ENCODE measurements at places on chromosomes 1 and 21.

GRCh38 chr1:65668368-65668767 is 124.3 kb upstream of the PDE4B start:
- DNase-seq, result no peak

- DNase-seq, result no peak
These were observed 231.1 kb upstream of the SGIP1 start for GRCh38 chr1:66302815-66303214.

- no peak for DNase-seq
These were observed 29.8 kb upstream of the RNF186 start for GRCh38 chr1:19844731-19845495.

GRCh38 chr1:41475346-41475745 is 9.1 kb downstream of the EDN2 start:
- DNase-seq, result no peak

- DNase-seq, result peak; percentile 89
These were observed 59.3 kb downstream of the H3-3A start for GRCh38 chr1:226121587-226122400.

DNA sequence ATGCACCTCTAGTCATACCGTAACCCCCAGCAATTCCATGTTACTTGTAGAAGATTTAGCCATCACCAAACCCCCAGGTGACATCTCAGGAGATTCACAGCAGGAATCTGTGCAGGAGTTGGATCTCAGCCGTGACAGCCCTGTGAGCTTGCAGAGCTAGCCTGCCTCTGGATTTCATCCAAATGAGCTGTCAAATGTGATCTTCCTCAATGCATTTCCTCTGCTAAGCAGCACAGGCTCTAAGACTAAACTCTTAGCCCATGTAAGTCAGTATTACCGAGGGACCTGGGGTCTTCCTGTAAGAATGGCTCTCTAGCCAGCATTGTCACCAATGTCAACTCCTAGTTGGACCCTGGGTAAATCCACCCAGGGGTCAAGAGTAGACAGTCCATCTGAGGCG is 41.7 kb downstream of the UMODL1 start:
- no peak for DNase-seq

DNA sequence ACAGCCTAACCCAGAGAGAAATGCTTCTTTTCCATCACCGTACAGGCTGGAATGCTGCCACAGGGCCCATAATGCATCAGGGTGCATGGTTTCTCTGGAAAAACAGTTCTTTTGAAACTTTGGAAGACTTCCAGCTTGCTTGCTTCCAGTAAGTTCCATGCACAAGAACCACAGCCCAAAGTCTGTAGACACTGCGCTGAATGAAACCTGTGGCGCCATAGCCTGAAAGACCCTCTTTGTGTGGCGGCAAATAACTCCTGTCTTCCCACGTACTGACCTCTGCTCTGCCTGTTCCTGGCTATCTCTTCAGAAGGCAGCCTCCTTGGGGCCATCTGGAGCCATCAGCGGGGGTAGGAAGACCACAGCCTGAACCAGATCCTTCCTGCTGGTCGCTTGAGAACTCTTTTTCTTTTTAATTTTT is 15.1 kb downstream of the MIIP start:
- DNase-seq, result no peak

DNA sequence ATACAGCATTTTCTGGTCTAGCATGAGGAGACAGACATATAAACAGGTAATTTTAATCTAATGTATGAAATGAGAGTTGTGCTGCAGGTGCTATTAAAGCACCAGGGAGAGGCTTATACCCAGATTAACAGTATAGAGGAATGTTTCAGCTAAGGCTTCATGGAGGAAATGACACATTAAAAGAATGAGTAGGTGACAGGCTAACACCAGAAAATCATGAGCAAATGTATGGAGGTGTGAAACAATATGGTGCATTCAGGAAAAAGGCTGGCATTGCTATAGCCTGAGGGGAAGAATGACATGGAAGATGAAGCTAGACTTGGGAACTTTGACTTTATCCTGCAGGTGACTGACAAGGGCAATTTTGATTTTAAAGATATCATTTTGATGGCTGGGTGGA is 7.0 kb downstream of the ARPC5 start:
- no peak for DNase-seq

GRCh38 chr1:205270764-205271163 is 43.0 kb downstream of the TMCC2 start:
- DNase-seq, result peak; percentile 64

DNA sequence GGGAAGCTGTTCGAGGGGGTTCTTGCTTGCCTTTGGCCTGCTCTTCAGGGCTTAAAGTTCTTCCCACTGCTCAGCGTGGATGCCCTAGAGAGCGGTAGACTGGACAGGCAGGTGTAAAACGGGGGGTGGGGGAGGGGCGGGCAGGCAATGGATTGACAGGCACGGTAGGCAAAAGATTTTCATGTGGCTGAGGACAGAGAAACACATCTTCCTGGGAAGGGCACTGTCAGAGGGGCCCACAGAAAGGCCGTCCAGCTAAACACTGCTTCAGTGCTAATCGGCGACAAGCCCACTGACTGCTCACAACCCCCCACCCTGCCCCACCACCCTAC is 412 bp downstream of the ABCA4 start:
- peak; percentile 33 for DNase-seq

DNA sequence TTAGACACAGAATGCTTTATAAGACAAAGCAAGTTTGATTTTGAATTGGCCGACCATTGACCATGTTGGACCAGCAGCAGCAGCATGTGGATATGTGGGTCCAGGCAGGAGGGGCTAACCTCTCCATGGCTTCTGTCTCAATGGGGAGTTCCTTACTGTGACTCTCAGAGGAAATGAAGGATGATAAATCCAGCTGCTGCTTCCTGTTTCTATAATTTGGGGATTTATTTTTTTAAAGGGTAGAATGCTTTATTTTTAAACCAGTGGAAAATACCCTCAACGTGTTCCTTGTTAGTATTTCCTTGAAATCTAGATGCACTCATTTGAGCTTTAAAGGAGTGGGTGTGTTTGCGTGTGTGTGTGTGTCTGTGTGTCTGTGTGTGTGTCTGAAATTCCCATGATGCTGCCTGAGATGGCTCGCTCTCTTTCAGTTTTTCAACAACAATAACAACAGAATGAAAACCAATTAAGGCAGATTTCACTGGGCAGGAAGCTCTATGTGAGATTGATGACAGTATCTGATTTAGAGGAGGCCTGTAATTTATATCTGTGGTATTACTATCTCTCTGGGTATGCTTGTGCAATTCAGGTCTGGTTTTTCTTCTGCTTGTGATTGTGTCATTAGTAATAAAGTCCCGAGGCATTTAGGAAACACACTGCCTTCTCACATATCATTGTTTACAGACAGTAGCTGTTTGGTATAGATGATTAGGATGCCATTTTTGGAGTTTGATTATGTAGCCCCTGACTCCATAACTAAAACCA is 86.1 kb upstream of the ZNF326 start:
- no peak for DNase-seq

DNA sequence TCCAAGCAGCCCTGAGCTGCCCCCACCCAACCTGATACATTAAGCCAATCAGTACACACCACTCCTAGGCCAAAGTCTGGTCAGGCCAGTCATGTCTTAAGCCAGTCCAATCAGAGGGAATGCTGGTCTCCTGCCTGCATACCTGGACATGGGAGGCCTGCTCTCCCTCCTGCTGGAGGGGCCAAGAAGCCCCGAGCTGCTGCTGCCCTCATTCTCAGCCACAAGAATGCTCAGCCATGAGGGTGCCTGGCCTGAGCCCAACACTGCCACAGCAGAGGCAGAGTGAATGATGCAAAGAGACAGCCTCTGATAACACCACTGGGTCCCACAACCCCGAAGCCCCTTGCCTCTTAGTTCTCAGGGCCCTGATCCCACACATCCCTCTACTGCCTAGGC is 23.0 kb downstream of the CHD5 start:
- no peak for DNase-seq

DNA sequence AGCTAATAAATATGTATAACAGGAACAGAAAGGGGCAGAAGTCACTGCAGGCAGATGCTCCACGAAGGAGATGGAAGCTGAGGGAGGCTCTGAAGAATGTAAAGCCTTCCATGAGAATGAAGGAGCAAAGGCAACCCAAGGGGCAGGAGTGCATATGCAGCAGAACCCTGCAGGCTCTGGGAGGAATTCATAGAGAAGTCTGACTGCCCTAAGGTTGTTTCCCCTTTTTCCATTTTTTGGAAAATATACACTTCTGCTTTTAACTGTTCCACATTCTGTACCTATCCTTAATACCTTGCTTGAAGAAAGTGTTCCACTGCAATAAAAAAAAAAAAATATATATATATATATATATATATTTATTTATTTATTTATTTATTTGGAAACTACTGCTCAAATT is 69.6 kb downstream of the CD34 start:
- no peak for DNase-seq

DNA sequence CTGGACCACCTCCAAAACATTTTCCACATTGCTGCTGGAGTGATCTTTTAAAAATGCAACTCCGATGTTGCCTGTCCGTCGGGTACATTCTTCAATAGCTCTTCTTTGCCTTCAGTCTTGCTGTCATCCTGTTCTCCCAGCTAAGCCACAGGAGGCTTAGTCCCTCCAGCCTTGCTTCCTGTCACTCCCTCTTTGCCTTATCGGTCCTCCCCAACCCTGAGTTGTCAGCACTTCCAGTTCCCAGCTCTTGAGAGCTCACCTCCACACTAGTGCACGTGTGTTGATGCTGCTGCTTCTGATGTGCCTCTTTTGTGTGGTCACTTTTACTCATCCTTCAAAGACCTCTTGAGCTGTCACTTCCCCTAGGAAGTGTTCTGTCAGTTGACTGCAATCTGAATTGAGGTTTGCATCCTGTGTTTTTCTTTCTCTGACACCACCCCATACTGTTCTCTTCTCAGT is 15.3 kb downstream of the UCK2 start:
- DNase-seq, result peak; percentile 52

- no peak for DNase-seq
These were observed 174.8 kb downstream of the LTN1 start for GRCh38 chr21:28817871-28818270.

DNA sequence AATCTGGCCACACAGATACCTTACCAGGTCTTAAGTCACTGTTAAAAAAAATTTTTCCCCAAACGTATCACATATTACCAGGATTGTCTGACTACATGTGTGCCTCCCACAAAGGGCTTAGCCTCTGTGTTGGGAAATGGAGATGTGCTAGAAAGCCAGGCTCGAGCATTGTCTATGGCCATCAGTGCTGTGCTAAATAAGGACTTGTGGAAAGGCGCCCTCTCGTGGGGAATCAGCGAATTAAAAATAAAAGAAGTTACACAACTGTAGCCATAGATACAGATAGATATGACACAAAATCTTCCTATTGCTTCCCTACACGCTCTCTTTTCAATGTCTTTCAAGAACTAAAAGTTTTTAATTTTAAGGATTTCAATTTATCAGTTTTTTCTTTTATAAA is 47.5 kb upstream of the CRNN start:
- peak; percentile 1 for DNase-seq

DNA sequence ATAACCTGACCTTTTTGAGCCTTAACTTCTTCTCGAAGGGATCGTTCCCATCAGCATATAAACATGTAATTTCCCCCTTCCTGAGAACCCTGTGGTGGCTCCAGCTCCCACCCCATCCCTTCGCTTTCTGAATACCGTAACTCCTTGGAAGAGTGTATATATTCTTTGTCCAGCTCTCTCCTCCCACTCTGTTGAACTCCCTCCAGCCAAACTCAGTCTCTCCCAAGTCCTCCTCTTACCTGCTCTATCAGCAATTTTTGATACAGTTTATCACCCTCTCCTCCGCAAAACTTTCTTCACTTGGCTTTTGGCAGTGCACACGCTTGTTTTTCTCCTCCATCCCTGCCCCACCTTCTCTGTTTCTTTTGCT is 109.9 kb upstream of the SLC25A33 start:
- no peak for DNase-seq

DNA sequence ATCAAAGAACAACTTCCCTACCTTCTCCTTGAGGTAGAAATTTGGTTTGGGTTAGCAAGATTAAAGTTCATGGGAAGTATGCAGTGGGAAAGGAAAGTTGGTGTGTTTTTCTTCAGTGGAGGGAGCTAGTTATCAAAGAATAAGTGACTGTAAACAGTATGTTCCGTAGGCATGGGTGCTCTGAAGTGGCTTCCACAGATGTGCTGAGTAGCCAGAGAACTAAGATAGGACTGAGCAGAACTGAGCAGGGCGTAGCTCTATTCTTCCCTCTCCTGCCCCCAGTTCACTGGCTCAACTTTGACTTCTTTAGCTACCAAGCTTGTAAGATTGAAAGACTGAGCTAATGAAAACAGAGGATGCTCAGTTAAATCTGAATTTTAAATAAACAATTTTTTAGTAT is 3.4 kb downstream of the ADCY10 start:
- DNase-seq, result no peak

DNA sequence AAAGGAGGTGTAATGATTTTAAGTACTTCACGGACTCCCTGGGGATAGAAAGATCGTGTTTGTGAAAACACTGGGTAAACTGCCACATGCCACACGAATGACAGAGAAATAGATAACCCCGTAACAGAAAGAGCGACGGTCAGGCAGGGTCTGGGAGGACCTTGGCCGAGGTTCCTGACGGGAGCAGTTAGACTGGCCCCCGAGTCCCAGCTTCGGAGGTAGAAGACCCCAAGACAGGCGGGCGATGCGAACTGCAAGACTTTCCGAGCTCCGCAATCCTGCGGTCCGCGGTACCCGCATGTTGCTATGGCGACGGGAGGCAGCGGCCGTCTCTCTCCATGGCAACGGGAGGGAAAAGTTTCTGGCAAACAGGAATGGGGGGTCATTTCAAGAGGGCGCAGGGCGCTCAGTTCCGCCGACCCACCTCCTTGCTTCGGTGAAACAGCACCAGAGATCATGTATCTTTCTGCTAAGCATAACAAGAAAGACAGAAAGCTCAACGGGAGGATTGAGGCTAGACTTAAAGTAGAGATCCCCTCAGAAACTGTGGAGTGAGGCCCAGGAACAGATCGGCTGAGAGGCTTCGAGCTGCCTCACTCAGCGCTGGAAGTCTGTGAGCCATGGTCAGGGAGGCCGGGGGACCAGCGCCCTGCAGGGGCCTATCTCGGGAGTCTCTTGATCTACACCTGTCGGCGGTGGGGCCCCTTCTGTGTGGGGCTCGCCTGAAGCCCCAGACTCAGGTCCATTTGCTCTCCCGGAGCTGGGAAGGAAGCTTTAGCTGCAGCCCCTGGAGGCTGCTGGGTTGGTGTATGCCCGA is 685 bp upstream of the SYT6 start:
- DNase-seq, result no peak

GRCh38 chr1:70142075-70142474 is 63.3 kb downstream of the LRRC40 start:
- no peak for DNase-seq

DNA sequence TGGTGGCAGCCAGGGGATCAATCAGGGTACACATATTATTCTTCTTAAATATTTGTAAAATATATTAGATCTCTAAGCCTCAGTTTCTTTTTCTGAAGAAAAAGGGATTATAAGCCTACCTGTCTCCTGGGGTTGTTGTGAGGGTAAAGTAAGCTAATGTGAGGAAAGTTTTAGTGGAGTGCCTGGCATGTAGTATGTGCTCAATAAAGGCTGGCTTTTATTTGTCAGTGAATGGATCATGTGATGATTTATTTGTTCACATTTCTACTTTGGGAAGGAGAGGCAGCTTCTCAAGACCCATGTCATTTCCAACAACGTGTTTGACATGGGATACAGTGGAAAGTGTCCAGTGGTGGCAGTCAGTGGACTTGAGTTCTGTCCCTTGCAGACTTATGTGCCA is 12.4 kb upstream of the RBM15 start:
- DNase-seq, result no peak

Data from NCI-H510A treated with DMSO at 0.1 percent for 48 hours (cell line).